GDM1 (cell line): ENCODE measurements at places on chromosomes 16 and 17.
A peak's percentile ranks its signal among the peaks of the same experiment; 100 is the strongest.

DNA sequence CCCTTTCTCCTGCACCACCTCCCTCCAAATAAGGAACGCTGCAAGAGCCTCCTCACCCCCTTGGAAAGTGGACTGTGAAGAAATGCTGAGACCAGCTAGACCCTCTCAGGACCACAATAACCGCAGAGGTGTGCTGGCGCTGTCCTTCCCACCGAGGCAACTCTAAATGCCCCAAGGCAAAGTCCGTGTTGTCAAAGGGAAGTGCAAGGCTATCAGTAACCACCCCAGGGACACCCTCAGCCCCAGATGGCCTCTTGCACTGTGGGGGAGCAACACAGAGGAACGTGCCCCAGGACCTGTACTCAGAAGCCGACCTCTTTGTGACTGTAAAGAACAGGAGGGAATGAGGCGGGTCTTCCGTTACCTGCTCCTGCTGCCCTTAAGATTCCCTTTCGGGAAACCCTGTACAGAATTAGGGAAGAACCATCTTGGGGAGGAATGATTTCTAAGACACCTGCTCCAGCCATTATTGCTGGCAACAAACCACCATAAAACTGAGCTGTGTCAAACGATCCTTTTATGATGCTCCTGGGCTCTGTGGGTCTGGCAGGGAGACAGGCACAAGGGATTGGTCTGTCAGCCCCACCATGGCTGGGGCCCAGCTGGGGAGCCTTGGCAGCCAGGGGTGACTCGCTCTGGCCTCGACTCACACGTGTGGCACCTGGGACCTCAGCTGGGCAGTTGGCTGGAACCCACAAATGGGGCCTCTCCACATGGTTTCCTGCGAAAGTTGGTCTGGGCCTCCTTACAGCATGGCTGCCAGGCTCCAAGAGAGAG is 14.6 kb upstream of the MED9 start:
- DNase-seq: no peak

- no peak for DNase-seq
These were observed 103.9 kb upstream of the FAM20A start for GRCh38 chr17:68704871-68705713.

DNA sequence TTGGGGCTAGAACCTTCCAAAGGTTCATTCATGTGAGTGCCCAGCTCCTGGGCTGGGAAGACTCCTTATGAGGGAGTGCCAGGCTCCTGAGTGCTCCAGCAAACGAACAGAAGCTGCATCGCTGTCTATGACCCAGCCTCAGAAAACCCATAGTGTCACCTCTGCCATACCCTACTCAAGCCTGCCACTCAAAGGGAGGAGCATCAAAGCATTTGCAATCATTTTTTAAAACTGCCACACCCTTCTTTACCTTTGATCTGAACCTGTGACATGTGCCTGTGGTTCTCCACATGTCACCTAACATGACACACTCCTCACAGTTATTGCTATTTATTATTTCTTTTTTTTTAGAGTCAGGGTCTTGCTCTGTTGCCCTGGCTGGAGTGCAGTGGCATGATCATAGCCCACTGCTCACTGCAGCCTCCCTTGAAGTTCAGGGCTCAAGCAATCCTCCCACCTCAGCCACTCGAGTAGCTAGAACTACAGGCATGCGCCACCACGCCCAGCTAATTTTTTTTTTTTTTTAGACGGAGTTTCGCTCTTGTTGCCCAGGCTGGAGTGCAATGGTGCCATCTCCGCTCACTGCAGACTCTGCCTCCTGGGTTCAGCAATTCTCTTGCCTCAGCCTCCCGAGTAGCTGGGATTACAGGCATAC is 7.3 kb upstream of the KDM8 start:
- DNase-seq: no peak

- no peak for DNase-seq
These were observed 22.0 kb upstream of the TACO1 start for GRCh38 chr17:63578769-63579111.

DNA sequence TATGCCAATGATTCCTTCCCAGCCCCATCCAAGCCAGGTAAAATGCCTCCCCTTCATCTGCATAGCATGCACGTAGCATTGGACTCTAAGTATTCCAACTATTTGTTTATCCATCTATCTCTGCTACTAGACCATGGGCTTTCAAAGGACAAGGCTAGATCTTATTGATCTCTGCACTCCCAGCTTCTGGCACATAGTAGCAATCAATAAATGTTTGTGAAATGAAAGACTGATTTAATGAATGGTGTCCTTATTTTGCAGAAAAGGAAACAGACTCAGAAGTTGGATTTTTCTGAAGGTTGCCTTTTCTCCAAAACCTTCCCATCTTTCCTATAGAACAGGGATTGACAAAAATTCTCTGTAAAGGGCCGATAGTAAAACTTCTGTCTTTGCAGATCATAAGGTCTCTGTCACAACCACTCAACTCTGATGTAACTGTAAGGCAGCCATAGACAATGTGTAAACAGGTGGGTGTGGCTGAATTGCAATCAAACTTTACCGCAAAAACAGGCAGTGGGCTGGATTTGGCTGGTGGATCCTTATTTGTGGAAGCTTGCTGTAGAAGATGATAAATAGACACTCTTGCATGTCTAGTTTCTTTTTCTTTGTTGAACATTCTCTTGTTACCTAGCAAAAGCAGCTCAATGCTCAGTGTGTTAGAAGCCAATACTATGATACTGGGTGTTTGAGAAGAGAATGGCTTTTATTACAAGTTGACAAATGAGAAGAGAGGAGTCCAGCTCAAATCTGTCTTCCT is 7.6 kb upstream of the CMTR2 start:
- no peak for DNase-seq

- DNase-seq: no peak
These were observed 133.5 kb downstream of the SEC14L1 start for GRCh38 chr17:77274096-77274845.

DNA sequence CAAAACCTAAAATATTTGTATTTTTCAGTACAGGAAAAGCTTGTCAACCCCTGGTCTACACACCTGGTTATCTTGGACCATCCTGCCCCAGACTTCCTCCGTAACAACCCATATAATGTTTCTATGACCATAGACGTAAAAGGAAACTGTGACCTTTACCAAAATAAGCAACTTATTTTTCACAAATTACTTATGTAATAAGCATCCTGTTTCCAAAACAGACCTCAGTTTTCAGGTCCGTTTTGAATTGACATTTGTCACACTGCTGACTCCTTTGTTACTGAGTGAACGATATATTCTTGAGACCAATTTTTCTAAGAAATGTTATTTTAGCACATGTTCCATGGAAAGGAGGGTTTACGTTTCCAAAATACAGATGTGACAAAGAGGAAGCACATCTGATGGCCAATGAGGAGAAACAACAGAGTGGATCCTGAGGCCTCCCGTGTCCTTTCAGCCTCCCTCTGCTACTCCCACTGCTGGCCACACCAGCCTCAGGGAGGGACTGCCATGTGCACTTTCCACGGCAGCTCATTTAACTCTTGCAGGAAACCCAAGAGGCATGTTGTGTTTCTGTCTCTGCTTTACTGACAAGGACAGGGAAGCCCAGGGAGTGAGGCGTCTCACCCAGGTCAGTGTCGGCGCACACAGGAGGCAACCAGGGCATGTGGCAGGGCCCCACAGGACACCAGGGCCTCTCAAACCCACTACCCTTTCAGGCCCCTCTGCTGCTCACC is 20.1 kb upstream of the ALDH3A1 start:
- DNase-seq: no peak

- no peak for DNase-seq
These were observed 467 bp upstream of the GDE1 start for GRCh38 chr16:19522397-19522732.

DNA sequence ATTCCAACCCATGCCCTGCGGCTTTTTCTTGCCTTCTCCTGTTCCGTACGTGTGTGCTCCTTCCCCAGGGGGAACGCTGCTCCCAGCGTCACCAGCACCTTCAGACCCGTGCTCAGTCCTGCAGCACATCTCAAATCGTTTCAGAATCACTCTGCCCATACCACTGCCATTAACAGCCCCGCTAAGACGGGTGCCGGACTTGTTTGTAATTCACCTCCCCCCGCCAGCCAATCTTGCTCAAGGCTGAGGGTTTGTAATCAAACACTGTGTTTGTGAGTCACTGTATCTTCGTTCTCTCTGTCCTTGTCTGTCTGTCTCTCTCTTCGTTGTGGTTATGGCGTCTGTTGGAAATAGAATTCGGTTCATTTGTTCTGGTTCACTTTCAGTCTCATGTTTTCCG is 17.3 kb downstream of the CARD14 start:
- no peak for DNase-seq

GRCh38 chr16:79451196-79451816 is 149.2 kb downstream of the MAF start:
- peak; percentile 75 for DNase-seq

DNA sequence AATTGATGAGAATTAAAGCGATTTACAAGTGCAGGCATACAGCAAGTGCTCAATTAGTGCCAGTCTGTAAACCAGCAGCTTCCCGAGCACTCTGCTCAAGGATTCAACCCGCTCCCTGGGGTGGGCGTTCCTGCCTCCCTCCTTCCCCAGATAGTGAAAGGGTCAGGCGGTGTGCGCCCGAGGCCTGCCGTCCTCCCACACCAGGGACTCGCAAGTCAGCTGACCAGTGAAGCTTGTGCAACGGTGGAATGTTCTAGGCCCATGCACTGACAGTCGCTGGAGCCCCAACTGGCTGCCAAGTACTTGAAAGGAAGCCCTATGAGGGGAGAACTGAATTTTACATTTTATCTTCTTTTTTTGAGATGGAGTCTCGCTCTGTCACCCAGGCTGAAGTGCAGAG is 53.5 kb upstream of the PABPN1L start:
- DNase-seq: no peak

DNA sequence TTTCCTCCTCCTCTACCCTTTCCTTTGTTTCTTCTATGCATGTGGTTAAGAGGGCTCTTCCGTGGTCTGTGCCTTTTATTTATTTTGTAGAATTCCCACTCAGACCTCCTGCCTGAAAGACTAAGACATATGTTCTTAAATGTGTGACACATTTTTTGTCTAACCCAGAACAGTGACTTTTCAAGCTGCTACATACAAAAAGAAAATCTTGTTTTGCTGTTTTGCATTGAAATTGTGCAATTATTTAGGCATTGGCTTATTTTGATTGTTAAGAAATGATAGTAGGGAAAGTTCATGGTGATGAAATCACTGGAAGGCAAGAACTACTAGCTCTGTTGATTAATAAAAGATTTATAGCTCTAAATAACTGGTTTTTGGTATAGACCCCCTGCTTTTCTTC is 76.8 kb downstream of the TUBD1 start:
- no peak for DNase-seq
